ENCODE measurements at places on chromosomes 2 and 18. TPM values are rescaled to one million over a fixed set of nuclear protein-coding genes. Genes with fewer than 3 reads are reported as not detected.

GRCh38 chr18:48408727-48409590 lies at the start of gene ZBTB7C:
Gene ZBTB7C, minus strand, starts transcription at chr18:48409383.
- peak; percentile 52 for DNase-seq

DNA sequence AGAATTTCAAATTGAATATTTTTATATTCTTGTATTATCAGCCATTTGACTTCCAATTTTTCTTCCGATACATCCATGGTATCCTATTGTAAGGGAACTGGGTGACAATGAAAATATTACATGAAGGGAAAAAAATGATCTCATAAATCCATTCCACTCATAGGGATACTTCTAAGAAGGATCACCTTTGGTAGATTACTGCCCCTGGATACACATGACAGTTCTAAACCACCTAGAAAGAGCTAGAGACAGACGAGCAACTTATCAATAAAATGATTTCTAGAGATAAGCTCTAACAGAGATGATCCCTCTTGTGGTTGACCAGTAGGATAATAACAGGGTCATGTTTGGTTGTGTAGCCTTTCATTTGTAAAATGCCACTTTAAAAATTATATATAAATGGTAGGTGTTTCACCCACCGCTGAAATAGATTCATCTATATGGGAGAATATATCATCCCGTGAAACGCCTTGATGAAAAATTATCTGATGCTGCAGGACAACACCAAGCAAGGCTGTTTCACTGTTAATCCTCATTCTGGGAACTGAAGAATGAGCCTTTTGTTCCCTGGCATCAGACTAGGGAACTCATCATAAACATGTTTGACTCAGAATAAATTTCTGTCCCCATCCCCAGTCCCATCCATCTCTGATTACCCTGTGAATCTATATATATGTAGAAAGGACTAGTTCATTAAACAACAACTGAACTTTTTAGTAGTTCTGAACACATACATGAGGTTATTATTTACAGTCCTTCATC lies 180.0 kb downstream of the TCF4 start:
- no peak for DNase-seq

DNA sequence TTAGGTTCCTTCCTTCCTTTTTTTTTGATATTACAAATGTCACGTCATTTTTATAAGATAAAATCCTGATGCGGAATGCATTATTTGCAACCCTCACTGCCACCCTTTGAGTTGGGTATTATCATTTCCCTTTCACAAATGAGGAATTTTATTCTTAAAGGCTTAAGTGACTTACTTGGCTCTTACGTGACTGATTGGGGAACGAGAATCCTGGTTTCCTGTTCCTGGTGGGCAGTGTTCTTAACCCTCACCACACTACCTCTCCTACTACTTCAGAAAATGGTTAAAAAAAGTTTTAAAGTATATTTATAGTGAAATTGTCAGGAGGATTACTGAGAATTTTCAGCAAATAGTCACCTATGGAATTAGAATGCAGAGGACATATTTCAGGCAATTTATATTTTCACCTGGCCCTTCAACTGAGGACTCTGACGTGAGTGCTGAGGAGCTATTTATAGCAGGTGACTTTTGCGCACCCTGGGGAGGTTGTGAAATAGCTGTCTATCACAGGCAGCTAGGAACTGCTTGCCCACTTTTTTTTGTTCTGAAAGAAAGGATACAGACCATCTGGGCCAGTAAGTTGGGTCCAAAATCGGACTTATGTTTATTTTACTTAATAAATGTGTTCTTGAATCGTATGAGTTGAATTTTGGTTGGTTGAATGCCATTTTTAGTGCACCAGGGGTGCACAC lies 18.7 kb upstream of the RASGRP3 start:
- DNase-seq = no peak

- peak; percentile 43 for DNase-seq
Observed at GRCh38 chr2:100321866-100322820, at the start of gene LONRF2. Gene LONRF2, minus strand, starts transcription at chr2:100322501. Its CDS starts 408 bp downstream, at chr2:100322093.

DNA sequence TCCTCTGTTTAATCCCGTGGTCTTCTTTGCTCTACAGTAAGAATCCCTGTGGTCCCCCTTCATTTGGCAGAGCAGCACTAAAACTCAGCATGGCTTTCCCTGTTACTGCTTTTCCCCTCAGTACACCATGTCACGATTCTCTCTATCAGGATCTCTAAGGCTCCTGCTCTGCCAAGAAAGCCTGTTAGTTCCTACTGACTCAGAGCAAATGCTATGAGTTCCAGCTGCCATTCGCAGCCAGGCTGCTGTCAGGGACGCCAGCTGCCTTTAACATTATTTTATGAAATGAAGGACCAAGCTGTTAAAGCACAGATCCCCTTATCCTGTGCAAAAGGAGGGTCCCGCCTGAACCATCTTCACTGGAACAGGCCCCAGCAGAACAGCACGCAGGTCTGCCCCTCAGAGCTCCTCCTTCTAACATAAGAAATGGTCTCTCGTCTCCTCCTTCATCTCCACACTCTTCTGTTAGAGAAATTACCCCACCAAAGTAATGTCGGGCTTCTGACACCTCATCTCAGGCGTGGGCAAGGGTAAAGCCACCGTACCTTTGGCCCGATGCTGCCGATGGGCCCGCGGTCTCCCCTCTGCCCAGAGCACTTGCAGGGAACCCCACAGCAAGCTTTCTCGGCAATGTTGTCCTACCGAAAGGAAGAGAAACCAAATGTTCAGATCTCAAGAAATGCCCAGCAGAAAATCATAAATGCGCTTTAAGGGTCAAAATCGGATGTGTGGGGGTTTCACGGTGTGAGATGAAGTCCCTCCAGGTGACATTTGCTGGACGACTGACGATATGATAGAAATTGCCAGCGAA lies 52.6 kb downstream of the COL6A3 start:
- DNase-seq = no peak

- no peak for DNase-seq
Observed at GRCh38 chr2:33343387-33343895, 133.0 kb upstream of the RASGRP3 start.

GRCh38 chr2:14237902-14238301 lies 394.6 kb upstream of the LRATD1 start:
- DNase-seq = no peak

- no peak for DNase-seq
Observed at GRCh38 chr2:108128249-108128648, 111.5 kb upstream of the SULT1C3 start.

DNA sequence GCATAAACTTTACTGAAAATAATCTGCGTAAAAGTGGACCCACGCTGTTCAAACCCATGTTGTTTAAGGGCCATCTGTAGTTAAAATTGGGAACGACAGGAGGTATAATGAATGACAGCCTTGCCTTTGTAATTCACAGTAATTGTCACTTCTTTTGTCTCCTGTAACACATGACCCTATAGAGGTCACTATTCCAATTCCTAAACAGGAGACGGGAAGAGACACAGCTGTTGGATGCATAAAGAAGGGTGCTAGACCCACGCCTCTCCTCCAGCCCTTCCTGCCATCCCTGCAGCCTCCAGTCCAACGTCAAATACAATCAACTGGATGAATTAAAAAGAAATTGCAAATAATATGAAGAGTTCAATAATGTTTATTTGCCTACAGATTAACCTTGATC lies 63.1 kb upstream of the NFATC1 start:
- DNase-seq = no peak

DNA sequence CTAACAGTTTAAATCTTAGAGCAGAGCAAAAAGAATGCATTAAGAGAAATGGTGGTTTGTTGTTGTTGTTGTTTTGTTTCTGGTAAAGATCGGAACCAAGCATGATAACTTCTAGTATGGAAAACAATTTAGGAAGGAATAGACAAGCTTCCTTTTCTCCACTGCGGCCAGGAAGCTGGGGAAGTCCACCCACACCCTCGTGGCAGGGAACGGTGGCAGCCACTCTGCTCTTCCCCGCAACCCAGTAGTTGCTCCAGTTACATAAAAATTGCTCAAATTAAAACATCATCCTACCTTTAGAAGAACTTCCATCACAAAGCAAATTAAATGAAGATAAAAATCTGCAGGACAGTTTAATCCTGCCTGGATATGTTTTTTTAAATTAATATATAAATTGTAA lies 113.0 kb downstream of the RBMS1 start:
- no peak for DNase-seq

- no peak for DNase-seq
Observed at GRCh38 chr2:86783615-86784339, 6.9 kb downstream of the CD8A start.

- DNase-seq = peak; percentile 5
Observed at GRCh38 chr2:10269711-10270610, 32.7 kb upstream of the HPCAL1 start.

DNA sequence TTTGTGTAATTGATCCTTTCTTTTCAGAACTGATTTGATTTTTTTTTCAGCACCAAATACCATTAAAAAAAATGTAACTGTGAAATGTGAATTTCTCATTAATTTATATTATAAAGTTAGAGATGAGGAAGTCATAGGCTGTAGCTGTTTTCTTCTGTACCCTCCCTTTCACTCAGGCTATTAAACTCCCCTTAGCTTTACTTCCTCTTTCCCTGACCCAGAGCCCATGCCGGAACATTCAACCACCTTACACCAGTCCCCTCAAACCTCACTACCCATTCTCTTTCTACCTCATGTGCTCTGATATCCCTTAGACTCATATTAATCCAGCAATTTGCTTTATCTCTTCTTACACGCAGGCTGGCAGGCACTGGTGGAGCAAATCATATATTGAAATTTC lies 12.4 kb downstream of the GALNT5 start:
- DNase-seq = no peak

Gene ABCG5
- not detected for total RNA-seq

Gene WDR7
- total RNA-seq = 11.7 TPM

Gene MXD1
- 1.6 TPM for total RNA-seq

Gene RAB31
- 34.9 TPM for total RNA-seq

Gene PLGLB2
- total RNA-seq = 0.15 TPM

Gene LIMS4
- total RNA-seq = 1.1 TPM
